BJ (cell line): ENCODE measurements at places on chromosomes 3 and 15. TPM values are rescaled to one million over a fixed set of nuclear protein-coding genes. Genes with fewer than 3 reads are reported as not detected.

Gene PPP2R3A
- 7.4 and 13.5 TPM in 2 replicates for polyA plus RNA-seq

Gene MYH15
- polyA plus RNA-seq: 0.02 TPM in 2 replicates

Gene CYP1A2
- polyA plus RNA-seq: not detected in 2 replicates

Gene TBC1D23
- 22.5 and 46.7 TPM in 2 replicates for polyA plus RNA-seq

Gene CFAP20DC
- 0.81 and 2.2 TPM in 2 replicates for polyA plus RNA-seq

Gene KIF7
- 5.4 and 7.5 TPM in 2 replicates for polyA plus RNA-seq
